Pulmonary artery endothelial cell (primary cell): ENCODE measurements at places on chromosomes 4 and X. TPM values are rescaled to one million over a fixed set of nuclear protein-coding genes. Genes with fewer than 3 reads are reported as not detected.

GRCh38 chr4:120544838-120545237, 377.7 kb downstream of the PRDM5 start:
- no peak for DNase-seq

DNA sequence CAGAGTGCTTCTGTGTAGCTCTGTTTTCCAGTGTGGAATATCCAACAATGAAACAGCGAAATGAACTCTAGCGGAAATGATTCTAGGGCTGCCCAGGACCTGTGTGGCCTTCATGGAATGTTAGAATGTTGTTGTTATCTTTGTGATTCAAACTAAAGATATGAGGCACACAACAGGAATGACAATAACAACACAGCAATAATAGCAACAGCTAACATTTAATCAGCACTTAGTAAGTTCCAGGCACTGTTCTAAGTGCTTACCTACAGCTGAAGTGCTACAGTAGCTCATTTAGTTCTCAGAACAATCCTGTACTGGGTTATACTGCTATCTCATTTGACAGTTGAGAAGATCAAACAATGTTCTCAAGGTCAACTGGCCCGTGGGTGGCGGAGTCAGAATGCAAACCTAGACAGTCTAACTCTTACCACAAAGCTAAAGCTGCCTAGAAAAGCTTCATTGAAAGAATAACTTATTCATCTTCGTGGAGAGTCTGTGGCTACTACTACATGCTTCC, 63.7 kb downstream of the MAML3 start:
- peak; percentile 78 for DNase-seq

PDZD11 gene
- total RNA-seq = 33.9 and 37.7 TPM in 2 replicates

GRCh38 chr4:114249561-114249960, 270.1 kb upstream of the ARSJ start:
- no peak for DNase-seq

GAGE13 gene
- not detected in 2 replicates for total RNA-seq

CSAG3 gene
- total RNA-seq = not detected in 2 replicates

DNA sequence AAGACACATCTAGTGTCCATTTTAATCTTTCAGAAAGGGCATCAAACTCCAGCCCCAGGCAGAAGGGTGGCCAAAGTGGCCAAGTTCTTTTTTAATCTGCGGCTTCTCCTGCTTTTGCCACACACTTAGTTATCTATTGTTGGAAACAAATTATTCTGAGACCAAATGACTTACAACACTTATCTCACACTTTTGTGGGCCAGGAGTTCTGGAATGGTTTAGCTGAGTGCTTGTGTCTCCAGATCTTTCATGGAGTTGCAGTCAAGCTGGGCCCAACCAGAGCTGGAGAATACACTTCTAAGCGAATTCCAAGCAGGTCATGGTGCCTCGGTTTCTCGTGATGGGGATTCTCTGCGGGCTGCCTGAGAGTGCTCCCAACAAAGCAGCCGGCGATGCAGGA, 4.0 kb downstream of the TXK start:
- no peak for DNase-seq

DNA sequence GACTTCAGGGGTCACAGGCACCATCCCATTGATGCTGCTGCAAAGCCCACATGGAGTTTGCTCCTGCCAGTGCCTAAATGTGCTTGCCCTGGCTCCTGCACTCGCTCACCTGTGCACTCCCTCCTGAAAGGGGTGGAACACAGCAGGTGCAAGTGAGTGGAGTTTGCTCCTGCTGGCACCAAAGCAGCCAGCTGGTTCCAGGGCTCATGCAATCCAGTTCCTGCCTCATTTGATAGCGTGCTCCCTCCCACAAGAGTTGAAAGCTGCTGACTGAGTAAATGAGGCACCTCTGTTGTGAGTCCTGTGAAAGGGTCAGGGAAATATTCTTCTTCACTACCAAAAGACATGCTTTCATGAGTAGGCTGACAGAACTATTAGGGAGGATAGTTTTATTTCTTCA, 30.5 kb downstream of the CXCL8 start:
- DNase-seq = no peak

HAND2 gene
- total RNA-seq = 8.6 and 11.4 TPM in 2 replicates

- DNase-seq = no peak
These were observed 54.6 kb upstream of the ANK2 start for GRCh38 chr4:112994732-112995464.

CTAG1A gene
- total RNA-seq = not detected in 2 replicates

DNA sequence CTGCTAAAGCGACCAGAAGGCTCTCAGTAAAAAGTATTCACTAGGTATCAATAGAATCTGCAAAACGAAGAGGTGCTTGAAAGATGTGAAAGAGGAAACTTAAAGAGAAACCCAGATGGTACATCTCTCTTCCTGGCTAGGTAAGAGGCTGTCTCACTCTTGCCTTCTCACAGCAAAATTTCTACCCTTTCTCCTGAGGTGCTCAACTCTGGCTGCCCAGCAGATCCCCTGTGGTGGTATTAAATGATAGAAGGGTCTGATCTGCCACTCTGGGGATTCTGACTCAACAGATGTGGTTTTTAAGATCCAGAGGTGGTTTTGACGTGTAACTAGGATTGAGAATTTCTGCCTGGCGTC, 14.9 kb upstream of the TSPAN5 start:
- no peak for DNase-seq

DNA sequence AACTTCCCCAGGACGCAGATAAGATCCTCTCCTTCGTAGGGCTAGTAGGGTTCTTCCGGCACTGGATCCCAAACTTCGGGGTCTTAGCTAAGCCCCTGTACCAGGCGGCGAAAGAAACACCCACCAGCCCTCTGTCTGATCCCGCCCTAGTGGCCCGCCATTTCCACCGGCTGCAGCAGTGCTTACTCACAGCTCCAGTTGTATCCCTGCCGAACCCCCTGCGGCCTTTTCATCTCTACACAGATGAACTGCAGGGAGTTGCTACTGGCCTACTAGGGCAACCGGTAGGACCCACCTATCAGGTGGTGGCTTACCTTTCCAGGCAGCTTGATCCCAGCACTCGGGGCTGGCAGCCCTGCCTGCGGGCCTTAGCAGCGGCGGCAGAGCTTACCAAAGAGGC, 961.2 kb downstream of the RPA4 start:
- DNase-seq = no peak

- no peak for DNase-seq
These were observed 678.3 kb upstream of the NR3C2 start for GRCh38 chr4:149120331-149121022.

DNA sequence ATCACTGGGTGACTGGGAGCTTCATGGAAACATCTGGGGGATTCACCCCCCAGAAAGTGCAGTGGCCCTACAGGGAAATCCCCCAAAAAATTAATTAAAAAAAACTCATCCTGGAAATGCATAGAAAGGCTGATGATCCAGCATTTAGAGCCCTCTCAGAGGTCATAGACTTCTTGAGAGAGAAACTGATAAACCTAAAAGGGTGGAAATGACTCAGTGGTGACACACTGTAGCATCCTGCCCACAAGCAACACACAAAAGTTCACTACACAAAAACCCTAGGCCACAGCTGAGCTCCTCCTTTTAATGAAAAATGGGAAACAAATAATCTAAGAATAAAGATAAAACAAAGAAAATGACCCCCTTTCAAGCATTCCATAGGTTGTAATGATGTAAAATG, 911.5 kb downstream of the GLUD2 start:
- DNase-seq = no peak

NLGN4X gene
- total RNA-seq = not detected in 2 replicates
